ENCODE measurements at places on chromosomes 4 and X.
A peak's percentile ranks its signal among the peaks of the same experiment; 100 is the strongest.

DNA sequence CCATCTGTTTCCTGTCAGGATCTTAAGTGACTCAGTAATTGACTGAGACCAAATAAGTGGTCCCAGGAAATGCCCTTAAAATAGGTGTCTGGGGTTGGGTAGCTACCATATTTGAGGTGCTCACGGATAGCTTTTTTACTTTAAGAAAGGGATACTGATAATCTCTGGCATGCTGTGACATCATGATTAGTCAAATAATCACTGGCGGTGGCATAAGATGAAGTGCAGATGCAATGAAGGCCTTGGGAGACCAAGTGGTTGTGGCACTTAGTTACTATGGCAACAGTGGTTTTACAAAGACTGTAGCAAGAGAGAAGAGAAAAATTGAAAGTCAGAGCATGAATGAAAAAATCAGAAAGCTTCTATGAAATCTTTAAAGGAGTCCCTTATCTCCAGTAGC lies 114.5 kb upstream of the SLIT2 start:
- no peak for DNase-seq

DNA sequence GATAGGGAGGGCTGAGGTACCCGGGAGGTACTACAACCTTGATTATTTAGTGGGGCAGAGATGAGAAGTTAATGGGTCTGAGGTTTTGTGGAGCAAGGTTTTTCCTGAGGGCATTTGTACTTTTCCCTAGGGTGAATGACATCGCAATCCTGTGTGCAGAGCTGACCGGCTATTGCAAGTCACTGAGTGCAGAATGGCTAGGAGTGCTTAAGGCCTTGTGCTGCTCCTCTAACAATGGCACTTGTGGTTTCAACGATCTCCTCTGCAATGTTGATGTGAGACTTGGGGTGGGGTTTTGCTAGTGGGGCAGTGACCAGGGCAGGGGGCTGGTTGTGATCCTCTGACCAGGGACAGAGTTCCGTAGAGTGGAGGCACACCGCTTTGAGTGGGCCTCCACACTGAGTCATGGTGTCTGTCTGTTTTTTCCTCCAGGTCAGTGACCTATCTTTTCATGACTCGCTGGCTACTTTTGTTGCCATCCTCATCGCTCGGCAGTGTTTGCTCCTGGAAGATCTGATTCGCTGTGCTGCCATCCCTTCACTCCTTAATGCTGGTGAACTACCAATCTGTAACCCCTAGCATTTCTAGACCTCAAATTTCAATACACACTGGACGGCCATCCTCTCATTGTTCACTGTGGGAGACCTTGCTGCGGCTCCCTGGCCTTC lies 9.9 kb downstream of the MED12 start:
- no peak for DNase-seq

DNA sequence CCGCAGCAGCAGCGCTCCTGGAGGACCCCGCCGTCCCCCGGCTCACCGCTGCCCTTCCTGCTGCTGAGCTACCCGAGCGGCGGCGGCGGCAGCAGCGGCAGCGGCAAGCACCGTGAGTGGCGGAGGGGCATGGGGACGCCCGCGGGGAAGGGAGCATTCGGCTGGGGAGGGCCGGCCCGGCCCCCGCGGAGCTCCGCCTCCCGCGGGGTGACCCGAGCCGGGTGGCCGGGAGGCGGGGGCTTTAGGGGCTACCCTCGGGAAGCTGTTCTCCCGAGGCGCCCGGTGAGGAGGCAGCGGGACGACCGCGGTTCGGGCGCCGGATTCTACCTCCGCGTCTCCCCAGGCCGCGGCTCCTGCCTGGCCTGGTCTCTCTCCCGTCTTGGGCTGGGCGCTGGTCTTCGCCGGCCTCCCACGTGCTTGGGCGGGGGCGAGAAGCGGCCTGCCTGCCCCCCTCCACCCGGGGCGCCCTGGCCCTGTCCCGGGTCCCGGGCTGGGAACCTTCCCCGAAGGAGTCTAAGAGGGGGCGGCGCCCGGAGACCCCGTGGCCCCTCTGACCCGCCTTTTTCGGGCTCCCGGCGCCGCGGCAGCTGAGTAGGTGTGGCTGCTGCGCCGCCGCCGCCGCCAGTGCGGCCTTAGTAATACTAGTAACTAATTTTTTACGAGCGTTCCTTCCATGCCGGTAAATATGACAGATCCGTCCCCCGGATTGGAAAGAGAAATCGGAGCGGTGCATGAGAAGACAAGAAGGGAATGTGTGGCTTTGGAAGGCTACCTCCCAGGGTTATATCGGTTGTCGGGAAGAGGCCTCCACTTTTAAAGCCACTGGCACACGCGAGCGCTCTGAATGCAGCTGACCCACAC lies 16.4 kb upstream of the RUFY3 start:
- peak; percentile 48 for DNase-seq

DNA sequence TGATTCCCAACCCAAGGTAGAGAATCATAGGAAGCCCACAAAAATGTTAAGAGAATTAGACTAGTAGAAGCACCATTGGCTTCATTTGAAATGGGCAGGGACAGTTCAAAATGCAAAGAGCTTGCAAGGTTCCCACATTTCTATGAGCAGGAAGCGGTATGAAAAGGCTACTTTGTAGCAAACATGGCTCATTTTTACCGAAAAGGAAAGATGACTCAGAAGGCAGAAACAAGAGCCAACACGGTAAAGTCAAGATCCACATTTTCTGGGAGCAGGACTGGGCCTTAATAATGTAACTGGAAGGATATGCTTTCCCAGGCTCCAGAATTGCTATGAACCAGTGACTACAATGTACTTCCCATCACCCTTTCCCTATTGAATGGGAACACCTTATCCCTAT lies 89.5 kb downstream of the GLRA3 start:
- no peak for DNase-seq

GRCh38 chr4:123581802-123582201 lies 185.2 kb downstream of the SPRY1 start:
- no peak for DNase-seq

DNA sequence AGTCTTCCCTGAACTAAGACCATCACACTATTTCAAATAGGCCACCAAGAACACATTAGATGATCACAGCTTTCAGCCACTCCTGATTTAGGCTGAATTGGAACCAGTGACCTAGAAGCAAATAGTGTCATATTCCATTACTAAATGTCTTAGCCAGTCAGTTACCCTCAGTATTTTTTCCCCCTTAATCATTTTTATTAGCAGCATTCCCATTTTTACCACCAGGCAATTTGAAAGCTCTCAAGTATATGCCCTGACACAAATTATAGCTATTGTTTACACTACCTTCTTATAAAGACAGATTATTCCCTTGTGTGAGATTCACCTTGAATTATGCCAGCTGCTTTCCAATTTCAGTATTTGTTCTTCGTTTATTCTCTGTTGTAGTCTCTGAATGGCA lies 1146.9 kb downstream of the PDHA2 start:
- DNase-seq = no peak

DNA sequence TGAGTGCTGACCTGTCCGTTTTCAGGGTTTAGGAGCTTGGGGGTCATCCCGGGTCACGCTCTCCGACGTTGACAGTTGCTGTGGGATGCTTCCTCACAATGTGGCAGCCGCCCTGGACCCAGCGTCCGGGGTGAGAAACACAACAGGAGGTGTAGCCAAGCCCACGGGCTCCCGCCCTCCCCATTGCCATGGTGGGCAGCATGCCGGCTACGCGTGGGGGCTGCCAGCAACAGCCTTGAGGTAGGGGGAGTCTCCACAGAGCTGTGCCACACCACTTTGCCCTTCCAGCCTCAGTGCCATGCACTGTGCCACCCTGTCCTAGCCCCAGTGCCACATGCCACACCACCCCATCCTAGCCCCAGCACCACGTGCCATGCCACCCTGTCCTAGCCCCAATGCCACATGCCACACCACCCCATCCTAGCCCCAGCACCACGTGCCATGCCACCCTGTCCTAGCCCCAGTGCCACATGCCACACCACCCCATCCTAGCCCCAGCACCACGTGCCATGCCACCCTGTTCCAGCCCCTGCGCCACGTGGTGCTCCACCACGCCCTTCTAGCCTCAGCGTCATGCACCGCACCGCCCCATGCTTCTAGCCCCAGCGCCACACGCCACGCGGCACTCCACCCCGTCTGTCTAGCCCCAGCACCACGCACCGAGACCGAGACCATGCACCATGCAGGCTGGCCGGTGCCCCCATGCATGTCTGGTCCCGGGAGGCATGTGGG lies 8.5 kb upstream of the HGFAC start:
- DNase-seq = no peak

DNA sequence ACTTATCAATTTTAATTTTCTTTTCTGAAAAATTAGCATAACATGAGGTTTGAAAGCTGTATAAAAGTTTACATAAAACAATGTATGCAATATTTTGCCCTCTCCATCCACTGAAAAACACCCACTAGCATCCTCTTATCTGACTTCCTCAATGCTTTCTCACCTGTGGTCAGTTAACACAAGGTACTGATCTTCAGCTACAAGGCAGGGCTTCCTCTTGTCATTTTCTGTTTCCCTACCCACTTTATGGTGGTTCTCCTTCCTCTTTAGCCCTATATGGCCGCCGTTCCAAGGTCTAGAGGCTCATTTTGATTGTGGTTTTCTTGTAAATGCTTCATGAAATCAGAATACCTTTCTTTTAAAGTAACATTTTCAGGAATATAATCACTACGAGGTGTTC lies 618.6 kb upstream of the CPEB2 start:
- DNase-seq = no peak

DNA sequence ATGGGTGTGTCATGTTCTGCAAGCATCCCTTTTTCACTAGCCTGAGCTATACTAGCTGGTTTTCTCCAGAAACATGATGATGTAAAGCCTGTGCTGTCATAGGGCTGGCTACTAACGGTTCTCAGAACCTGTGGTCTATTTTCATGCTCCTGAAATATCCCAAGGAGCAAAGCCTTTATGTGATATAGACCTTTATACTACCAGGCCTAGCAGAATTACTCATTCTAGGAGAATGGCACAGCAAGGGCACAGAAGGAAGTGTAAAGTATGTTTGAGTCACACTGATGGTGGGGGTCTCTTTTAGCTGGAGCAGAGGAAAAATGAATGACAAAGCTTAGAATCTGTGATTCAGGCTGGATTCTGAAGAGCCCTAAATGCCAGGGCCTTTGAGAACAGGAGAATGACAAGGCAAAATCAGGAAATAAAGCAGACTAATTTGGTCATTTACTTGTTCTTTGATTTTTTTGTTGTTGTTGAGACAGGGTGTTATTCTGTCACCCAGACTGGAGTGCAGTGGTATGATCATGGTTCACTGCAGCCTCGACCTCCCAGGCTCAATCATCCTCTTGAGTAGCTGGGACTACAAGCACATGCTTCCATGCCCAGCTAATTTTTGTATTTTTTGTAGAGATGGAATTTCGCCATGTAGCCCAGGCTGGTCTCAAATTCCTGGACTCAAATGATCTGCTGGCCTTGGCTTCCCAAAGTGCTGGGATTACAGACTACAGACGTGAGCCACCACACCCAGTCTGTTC lies 11.8 kb downstream of the TCEAL1 start:
- no peak for DNase-seq

DNA sequence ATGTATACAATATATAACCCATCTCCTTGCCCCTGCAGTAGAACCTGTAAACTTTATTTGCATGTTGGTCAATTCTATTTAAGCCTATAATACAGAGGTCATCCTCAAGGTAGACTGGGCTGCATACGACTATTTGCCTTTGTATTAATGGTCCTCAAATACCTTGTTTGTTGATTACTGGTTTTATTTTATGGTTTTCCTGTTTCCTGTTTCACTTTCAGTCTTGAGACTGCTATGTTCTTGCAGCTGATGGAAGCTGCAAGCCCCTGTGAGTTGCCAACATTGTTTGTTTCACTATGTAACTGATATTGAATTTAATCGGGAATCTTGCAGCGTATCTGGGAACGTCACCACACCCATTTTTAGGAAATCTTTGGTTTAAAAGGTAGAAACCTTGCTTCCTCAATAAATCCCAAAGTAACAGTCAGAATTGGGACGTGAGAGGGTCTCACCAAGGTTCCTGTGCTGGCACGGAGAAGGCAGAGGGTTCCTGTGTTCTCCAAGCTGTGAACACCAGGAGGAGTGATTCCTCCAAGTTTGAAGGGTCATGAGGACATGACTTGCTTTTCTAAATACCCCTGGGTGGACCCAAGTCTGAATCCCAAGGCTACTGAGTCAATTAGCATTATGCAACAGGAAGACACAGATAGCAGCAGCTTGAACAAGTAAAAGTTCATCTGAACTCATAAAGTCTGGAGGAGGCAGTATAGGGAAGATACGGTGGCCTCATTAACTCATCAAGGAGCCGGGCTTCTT lies 110.6 kb upstream of the PNPLA4 start:
- no peak for DNase-seq

- DNase-seq = no peak
Observed at GRCh38 chr4:26135331-26135730, 185.5 kb upstream of the RBPJ start.

GRCh38 chrX:6225288-6225910 lies 3.3 kb downstream of the NLGN4X start:
- DNase-seq = no peak

DNA sequence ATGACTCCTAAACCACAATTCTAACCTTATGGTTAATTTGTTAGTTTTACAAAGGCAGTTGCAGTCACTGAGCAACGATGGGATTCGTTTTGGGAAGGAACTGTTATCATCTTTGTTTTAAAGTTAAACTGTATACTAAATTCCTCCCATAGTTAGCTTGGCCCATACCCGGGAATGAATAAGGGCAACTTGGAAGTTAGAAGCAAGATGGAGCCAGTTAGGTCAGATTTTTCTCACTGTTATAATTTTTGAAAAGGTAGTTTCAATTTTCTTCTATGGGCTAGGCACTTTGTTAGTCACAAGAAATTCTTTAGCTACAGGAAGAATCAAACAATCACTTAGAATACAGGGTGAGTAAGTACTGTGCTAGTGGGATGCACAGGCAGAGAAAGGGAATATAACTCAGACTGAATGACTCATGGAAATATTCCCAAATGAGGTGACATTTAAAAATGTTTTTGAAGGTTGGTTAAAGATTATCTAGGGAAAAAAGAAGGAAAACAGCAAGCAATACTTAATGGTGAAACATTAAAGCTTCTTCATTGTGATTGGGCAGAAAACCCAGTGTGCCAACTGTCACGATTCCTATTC lies 153.6 kb downstream of the MAGEB17 start:
- no peak for DNase-seq

- DNase-seq = no peak
Observed at GRCh38 chr4:119671205-119671604, 42.6 kb upstream of the PDE5A start.

DNA sequence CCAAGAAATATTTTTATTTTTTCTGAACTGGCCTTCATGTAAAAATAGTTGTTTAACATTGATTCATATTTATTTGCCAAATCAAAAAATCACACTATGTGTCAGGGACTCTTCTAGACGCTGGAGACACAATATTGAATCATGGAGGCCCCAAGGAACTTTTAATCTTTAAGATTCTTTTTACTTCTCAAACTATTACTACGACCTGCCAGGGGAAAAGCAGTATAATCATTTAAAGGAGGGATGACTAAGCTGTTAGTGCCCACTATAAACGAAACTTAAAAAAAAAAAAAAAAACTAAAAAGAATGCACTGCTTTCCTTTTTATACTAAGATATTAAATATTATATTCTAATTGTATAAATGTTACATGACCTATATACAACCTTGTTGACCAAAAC lies 84.7 kb downstream of the PPA2 start:
- no peak for DNase-seq

Measured in stimulated activated CD4-positive, alpha-beta T cell treated with anti-CD3 and anti-CD28 coated beads, Interleukin-1b, Interleukin-23, amount 100 ng/mL, for 1 hour (primary cell).